ENCODE measurements at places on chromosomes 4 and X. TPM values are rescaled to one million over a fixed set of nuclear protein-coding genes. Genes with fewer than 3 reads are reported as not detected.

DNA sequence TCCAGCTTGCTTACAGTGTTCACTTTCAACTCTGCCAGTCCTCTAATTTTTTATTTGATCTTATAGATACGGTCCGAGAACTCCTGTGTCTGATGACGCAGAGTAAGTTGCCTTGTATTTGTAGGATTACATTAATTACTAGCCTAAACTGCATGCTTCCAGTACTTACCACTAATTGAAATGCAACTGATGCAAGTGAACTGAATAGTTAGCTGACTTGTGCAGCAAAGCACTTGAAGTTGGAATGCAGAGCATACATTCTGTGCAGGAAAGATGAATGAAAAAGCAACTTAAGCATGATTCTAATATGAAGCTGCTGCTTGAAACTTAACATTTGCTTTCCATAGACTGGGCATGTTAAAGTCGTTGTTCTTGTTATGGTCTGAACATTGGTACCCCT is 100.9 kb downstream of the LIMCH1 start:
- DNase-seq: no peak
- H3K4me1 ChIP-seq: peaks cover 2% of the 10 kb centered on the region
- no peak overlapping the region for H3K27ac ChIP-seq
- no peak overlapping the region for H3K4me3 ChIP-seq

DNA sequence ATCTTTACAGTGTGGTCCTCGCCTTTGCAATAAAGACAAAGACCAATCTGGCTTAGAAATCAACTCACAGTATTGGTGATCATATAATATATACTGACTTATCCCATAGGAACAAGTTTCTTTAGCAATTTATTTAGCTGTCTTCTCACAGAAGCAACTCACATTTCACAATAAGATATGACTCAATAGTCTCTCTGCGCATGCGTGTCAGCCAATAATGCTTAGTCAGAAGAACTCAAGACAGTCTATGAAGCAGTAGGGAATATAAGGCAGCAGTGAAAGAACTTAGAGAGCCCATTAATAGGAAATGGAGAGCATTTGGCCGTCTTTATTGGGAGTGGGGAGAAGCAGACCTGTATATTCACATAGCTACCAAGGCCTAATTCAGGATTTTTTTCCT is 216.7 kb downstream of the IL13RA2 start:
- DNase-seq: no peak
- no peaks in the 10 kb centered on the region for H3K4me1 ChIP-seq
- H3K36me3 ChIP-seq: no peaks in the 10 kb centered on the region
- H3K4me3 ChIP-seq: no peak overlapping the region
- no peaks in the 10 kb centered on the region for H3K27me3 ChIP-seq
- no peak overlapping the region for H3K27ac ChIP-seq

DNA sequence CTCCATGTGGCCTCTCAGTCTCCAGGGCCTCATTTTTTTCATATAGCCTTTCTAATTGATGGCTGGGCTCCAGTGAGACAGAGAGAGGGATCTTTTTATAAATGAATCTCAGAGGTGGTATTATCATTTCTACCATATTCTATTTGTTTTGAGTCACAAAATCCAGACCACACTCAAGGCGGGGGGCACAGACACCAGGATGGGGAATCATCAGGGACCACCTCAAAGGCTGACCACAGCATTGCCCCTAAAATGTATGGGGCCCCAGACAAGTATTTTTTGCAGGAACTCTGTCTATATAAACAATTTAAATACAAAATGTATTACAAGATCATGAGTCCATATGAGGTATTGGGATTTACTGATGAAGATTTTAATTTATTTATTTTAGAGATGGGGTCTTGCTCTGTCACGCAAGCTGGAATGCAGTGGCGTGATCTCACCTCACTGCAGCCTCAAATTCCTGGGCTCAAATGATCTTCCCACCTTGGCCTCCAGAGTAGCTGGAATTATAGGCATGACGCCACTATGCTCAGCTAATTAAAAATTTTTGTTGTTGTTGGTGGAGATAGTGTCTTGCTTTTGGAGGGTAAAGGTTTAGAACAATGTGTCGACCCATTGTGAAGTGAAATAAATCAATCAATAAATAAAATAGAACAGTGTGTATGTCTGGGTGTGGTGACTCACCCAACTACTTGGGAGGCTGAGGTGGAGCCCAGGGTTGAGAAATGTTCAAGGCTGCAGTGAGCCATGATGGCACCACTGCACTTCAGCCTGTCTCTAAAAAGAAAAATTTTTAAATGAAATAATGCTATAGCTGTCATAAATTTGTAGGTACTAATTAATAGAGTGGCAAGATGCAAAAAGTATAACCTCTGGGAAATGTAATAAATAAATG is 29.4 kb downstream of the WDR13 start:
- no peaks in the 10 kb centered on the region for H3K36me3 ChIP-seq
- H3K27me3 ChIP-seq: no peaks in the 10 kb centered on the region
- H3K27ac ChIP-seq: no peak overlapping the region
- no peak for DNase-seq
- no peak overlapping the region for H3K4me3 ChIP-seq

- no peaks in the 10 kb centered on the region for H3K27me3 ChIP-seq
- H3K4me3 ChIP-seq: no peak overlapping the region
- H3K4me1 ChIP-seq: no peaks in the 10 kb centered on the region
Observed at GRCh38 chr4:182808673-182809416, 108.3 kb downstream of the DCTD start.

DNA sequence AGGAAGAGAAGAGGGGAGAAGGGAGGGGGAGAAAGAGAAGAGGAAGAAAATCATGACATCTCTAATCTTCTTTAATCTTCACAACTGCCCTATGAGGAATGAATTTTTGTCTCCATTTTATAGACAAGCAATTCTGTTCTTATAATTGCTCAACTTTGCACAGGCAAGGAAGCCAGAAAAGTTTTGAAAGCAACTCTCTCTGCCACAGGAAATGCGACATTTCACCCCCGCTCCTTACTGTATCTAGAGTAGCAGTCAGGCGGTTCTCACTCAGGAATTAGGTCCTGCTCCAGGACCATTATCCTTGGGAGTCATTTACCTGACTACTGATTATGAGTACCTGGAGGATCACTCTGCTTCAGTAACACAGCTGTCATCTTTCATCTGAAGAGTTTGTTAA is 69.2 kb upstream of the FAM9A start:
- H3K27me3 ChIP-seq: no peaks in the 10 kb centered on the region
- DNase-seq: no peak
- H3K36me3 ChIP-seq: no peaks in the 10 kb centered on the region
- no peaks in the 10 kb centered on the region for H3K4me1 ChIP-seq

- DNase-seq: no peak
- H3K4me3 ChIP-seq: no peak overlapping the region
- H3K27me3 ChIP-seq: no peaks in the 10 kb centered on the region
- no peaks in the 10 kb centered on the region for H3K4me1 ChIP-seq
- no peaks in the 10 kb centered on the region for H3K36me3 ChIP-seq
Observed at GRCh38 chrX:75748431-75748830, 36.6 kb downstream of the MAGEE2 start.

- H3K4me3 ChIP-seq: no peak overlapping the region
- H3K4me1 ChIP-seq: peaks cover 8% of the 10 kb centered on the region
- no peak for DNase-seq
- no peaks in the 10 kb centered on the region for H3K27me3 ChIP-seq
- H3K36me3 ChIP-seq: no peaks in the 10 kb centered on the region
- no peak overlapping the region for H3K27ac ChIP-seq
Observed at GRCh38 chr4:54909961-54910360, 215.4 kb downstream of the KDR start.

ATP1B4 gene
- not detected for total RNA-seq

SHOX gene
- not detected for total RNA-seq

COX7B2 gene
- not detected for total RNA-seq
